Thymus (tissue), 14 donors: ENCODE measurements at places on chromosomes 6 and 20. TPM values are rescaled to one million over a fixed set of nuclear protein-coding genes. Genes with fewer than 3 reads are reported as not detected.

PRSS16 gene
- 76.2 TPM for total RNA-seq

- DNase-seq: no peak
Measured at GRCh38 chr6:79180052-79180451, 54.4 kb downstream of the HMGN3 start.

DNA sequence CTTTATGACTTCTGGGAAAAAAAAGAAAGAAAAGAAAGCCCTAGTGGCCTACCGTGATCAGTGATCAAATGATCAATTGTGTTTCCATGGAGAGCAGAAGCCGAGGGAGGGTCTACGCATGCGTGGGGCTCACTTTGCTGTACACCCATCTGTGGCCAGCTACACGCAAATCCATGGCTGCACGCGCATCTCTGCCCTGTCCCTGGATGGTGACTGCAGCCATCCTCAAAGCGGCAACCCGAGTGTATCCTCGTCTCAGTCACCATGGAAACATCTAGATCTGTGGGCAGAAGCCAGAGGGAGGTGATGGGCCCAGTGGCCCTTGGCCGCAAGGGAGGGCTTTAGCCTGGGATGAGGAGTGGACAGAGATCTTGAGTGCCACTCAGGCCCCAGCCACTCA, 785 bp upstream of the ULBP3 start:
- no peak for DNase-seq

- DNase-seq: no peak
Measured at GRCh38 chr20:61933951-61934715, 131.5 kb downstream of the TAF4 start.

DNA sequence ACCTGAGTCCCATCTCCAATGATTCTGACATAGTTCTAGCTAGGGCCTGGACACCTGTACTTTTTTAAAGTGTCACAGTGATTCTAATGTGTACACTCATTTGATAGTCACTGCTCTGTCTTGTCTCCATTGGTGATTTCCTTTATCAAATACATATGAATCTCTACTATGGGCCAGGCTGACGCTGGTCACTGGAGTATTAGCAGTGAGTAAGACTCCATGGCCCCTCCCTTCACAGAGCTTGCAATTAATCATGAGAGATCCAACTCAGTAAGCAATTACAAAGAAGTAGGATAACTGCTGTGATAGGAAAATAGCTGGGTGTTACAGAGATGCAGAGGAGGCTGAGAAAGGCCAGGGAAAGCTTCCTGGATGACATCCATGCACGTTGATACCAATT, 19.3 kb upstream of the SASH1 start:
- DNase-seq: no peak

GRCh38 chr6:127732927-127733326, 156.0 kb downstream of the C6orf58 start:
- DNase-seq: no peak

MUC22 gene
- 0.05 TPM for total RNA-seq

DNA sequence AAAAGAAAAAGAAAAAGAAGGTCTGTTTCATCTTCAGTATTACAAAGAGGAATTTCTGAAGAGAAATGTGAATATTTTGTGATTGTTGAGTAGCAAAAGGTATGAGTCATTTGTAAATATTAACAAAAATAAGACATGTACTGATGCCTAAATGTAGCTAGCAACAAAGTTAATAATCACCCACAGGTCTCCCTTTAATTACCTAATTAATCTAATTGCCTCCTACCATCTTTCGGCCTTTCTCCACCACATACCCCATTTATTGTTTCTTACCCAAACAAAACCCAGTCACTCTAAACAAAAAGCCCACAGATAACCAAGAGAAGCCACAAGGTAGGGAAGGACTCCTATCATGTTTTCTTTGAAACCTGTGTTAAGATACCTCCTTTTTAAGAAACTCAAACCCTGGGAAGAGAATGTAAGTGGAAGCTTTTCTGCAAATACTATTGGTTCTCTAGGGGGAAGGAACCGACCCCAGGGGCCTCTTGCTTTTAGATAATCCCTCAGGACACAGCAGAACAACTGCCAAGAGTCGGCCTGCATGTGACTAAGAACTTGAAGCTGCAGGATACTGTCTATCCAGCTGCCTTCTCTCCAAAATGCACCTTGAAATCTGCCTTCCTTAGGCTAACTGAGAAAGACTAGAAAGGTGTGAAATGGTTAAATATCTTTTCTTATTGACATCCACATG, 16.1 kb upstream of the STK38 start:
- DNase-seq: no peak

DNA sequence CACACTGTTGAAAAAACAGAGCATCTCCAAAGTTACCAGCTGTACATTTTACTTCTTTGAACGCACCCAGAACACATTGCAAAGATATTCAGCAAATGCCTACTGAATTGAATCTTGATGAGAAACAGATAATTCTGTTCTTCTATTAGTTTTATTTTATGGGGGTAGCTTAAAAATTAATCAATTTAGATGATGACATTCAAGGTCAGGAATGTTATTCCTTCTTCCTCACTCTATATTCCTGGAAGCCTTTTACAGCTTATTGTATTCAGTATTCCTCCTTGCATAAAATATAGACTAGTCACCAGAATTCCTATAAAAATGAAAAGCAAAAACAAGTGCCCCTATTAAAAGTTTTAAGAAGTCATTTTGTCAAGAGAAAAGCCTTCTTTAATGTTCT, 21.4 kb upstream of the GMDS start:
- DNase-seq: no peak

DNA sequence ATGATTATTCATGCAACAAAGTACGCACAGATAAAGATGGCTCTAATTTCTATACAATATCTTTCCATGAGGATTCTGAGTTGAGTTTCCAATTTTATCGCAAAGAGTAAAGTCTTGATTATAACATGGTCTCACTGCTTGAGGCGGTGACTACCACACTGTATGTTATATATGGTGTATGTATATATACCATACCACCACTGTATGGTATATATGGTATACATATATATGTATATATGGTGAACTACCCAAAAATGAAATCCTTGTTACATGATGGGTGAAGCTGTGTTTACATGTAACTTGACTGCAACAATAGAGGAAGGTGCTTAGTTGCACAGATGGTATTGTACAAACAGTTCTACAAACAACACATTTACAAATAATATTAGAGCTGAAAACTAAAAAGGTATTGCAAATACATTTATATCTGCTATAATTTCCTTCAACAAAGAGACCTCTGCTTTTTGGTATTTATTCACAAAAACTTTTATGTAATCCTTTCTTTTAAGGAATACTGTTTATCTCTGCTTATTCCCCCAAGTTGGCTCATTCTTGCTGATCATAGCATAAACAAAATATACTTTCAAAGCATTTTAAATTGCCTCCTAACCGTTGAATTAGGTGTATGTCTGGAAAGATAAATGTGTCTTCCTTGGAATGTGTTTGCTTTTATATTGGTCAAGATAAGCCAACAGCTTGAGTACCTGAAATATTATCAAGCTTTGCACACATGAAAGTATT, 77.7 kb upstream of the TPD52L1 start:
- DNase-seq: no peak

GRCh38 chr6:146813554-146813953, 214.8 kb downstream of the ADGB start:
- DNase-seq: no peak

- no peak for DNase-seq
Measured at GRCh38 chr6:89954721-89955148, 60.5 kb downstream of the GJA10 start.

- DNase-seq: no peak
Measured at GRCh38 chr6:154488802-154489437, 21.6 kb downstream of the CNKSR3 start.

DNA sequence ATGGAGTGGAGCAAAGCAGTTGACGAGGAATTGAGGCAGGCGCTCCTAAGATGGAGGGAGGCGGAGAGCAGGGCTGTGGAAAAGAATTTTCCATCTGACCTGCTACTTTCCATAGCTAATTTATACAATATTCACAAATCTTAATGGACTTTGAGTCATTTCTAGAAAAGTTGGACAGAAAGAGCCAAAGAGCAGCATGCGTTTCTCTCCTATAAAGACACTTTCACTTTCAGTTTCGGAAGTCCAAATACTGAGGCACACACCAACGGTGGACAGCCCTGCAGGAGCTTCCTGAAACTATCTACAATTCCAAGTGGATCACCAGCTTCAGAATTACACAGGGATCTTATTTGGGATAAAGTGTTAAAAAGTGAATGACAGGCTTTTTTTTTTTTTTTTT, 43.5 kb downstream of the PANK2 start:
- DNase-seq: peak; percentile 21

SLC25A27 gene
- 1.8 TPM for total RNA-seq

DNA sequence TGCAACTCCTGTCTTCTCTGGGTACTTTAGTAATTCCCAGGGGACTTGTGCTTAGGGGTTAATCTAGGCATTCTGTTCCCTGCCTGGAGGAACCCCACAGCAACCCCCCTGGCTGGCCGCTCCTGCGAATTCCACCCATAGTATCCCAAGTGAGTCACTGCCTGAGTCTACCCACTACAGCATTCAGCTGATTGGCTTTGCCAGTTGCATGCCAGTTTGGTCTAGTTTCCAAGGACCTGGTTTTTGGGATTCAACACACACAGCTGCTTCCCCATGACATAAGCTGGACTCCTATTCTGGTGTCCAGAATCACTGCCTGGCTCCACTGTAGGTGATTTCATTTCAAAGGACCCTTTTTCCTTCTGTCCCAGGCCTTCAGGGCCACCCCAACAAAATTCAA, 40.3 kb downstream of the PLCG1 start:
- no peak for DNase-seq

DNA sequence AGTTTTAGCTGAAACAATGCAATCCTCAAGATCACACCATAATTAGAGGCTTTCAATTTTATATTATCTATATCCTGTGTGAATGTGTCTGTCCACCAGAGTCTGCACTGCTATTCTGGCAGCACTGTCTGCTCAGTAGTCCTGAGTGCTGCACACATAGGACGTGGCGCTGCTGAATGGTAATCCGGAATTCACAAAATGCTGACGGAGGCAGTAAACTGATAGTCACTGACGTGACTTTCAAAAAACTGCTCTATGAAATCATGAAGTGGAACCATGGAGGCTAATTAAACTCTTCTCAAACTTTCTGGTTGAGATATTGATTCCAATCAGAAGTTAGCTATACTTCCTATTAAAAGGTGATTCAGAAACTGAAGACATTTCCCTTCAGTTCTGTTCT, 190.8 kb upstream of the NOX3 start:
- DNase-seq: no peak

DNA sequence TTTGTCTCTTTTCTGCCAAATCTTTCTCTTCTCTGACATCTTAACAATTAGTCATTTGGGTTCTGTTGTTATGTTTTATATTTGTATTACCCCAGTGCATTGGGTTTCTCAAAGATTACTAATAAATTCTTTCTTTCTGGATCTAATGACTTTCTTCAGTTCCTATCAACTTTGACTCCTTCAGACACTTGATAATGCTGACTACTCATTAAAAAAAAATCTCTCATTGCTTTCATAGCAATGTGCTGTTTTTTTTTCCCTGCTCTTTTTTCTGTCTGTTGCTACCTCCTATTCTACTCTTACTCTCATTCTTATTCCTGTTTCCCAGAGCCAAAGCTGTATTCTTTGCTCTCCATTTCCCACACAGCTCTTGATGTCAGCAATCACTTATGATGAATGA, 81.3 kb upstream of the MAP3K7 start:
- DNase-seq: no peak

DNA sequence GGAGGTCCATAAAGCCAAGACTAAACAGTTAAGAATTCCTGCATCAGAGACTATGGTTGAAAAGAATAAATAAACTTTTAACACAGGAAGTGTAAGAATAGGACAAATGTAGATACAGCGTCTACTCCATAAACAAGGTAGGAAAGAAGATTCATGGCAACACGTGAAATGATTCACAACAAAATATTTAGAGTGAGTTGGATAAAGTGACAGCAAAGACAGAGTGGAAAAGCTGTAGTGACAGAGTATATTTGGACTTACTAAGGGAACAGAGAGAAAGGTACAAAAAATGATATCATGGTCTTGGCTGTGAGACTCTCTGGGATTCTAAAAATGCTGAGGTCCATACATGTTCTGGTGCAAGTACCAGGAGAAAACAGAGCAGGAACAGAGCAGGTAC, 21.9 kb upstream of the KIAA0408 start:
- DNase-seq: no peak
